ENCODE measurements at places on chromosomes 3 and 15.

DNA sequence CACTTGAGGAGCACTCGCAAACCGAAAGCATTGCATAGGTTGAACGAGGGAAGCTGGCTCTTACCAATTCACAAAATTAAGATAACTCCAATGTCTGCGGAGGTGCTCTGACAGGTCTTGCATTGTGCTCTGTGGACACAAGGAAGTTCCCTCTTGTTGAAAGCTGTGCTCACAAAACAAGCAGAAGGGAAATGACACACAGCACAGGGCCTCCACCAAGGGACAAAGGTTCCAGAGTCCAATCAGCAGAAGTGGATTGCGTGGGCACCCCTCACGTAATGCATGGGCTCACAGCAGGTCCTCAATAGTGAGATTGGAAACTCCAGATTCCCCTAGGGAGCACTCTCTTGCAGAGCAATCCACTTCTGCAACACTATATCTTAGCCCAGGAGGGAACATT is 89.9 kb downstream of the ATP10A start:
- no peak for DNase-seq

DNA sequence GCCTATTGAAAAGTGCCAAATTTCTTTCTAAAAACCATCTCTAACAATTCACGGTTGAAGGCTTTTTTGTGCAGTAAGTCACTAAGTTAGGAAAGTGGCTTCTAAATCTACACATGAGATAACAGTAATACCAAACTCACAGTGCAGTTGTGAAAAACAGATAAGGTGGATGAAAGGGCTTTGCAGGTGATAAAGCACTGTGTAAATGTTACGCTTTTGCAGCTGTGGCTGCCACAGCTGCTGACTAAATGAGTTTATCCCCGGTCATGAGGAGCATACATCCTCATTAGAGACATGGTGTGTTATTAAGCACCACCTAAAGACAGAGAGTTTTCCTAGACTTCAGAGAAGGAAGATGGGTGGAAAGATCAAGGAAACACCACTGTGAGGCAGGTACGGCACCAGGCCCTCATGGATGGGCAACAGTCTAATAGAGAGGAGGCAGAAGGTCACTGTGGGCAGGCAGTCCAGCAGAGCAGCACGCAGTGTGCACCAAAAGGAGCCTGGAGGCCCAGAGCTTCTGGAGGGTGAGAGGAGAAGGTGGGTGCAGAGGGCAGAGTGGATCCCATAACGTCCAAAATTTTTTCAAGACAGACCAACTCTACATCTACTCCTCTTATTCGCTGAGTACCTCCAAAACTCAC is 68.5 kb downstream of the FMN1 start:
- no peak for DNase-seq

DNA sequence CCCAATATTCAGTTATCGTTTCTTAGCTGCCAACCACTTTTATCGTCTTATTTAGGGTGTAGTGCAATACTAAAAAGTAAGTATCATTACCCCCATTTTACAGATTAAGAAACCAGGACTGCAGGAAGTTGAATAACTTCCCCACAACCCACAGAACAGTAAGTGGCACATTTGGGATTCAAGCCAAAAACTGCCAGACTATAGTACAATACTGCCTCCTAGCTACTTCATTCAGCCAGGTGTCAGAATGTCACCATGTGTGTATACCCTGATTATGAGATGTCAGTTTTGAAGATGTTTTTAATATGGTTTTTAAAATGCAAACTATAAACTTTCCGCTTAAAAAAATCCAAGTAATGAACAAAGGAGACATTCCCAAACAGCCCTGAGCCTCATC is 74.2 kb upstream of the PROK2 start:
- DNase-seq, result no peak

DNA sequence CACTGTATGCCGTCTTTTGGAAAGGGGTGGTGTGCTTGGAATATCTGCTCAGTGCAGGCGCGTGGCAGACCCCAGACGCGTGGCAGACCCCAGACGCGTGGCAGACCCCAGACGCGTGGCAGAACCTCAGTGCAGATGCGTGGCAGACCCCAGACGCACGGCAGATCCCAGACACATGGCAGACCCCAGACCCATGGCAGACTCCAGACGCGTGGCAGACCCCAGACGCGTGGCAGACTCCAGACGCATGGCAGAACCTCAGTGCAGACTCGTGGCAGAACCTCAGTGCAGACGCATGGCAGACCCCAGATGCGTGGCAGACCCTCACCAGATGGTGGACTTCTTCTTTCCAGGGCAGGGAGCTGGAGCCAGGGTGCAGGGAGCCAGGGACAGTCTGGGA is 637 bp upstream of the MUC4 start:
- peak; percentile 49 for DNase-seq

GRCh38 chr3:107323723-107324122 is 53.5 kb upstream of the CCDC54 start:
- no peak for DNase-seq

DNA sequence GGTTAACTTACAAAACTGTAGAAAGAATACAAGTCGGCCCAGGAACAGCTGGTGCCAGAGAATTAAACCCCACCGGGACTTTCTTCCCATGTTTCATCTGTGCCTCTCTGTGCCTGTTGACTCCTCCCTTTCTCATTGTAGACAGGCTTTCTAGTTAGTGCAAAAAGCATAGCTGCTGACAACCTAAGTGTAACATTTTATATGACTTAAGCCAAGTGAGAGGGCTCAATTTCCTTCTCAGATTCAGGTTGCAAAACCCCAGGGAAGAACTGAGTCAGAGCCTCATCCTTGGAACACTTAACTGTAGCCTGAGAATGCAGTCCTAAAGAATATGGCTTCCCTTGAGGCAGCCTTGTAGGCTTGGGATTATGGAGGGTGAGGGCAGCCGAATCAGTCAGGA is 302.5 kb upstream of the AZI2 start:
- no peak for DNase-seq

DNA sequence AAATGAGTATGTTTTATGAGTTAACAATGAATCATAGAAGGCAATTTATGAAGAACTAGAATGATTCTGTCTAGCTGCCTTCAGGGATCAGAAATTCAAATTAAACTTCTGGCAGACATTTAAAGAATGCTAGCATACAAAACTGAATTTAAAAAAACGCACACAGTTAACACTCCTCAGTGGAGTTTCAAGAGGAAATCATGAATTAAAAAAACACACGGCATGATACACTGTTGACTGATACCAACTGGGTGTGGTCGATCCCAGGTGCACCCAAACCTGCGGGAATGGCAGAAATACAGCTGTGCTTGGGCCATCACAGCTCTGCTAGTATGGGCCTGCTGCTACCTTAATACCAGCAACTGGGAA is 526.0 kb downstream of the FOXP1 start:
- no peak for DNase-seq

DNA sequence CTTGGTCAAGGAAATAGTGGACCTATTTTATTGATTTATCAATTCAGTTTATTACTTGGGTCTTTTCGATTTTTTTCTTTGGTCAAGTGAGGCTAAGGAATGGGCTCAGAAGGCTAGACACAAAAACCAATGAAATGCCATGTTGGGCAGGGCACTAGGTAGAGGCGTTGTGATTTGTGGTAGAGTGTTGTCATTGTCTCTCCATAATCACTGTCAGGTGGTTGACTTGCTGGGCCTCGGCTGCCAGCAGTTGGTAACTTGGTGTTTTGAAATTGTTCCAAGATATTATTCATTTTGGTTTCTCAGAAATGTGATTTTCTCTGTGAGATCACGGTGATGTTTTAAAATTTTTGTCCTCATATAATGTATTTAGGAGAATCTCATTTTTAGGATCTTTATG is 173.6 kb downstream of the KLHL25 start:
- DNase-seq, result no peak

DNA sequence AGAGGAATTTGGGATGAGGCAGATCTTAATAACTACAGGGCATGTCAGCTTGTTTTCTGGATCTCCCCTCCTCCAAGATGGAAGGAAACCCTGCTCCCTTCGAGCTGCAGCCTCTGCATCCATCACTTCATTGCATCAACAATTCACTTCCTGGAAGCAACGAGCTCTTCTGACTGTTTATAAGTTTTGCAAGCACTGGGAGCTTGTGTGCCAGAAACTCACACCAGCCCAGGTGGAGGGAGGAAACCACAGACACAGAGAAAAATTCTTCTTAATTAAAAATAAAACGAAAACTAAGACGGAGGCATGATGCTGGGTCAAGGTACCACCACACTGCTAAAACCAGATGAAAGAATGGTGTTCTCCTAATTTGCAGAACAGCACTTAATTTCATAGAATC is 10.6 kb downstream of the LRIG1 start:
- DNase-seq, result no peak
